ENCODE measurements at places on chromosomes 5 and 9. TPM values are rescaled to one million over a fixed set of nuclear protein-coding genes. Genes with fewer than 3 reads are reported as not detected.

ODF2 gene
- total RNA-seq = 25.2 TPM

PCDHGB2 gene
- 0.08 TPM for total RNA-seq

PCDHGC4 gene
- not detected for total RNA-seq

OR1J1 gene
- not detected for total RNA-seq

CER1 gene
- total RNA-seq = not detected

MZB1 gene
- not detected for total RNA-seq

PCDHA6 gene
- 0.07 TPM for total RNA-seq

NIPSNAP3A gene
- 14.7 TPM for total RNA-seq

TAF11L10 gene
- total RNA-seq = not detected

FCN2 gene
- not detected for total RNA-seq

STK32A gene
- 0.13 TPM for total RNA-seq

CDC14B gene
- 12.9 TPM for total RNA-seq

STKLD1 gene
- total RNA-seq = 0.64 TPM

TXNDC8 gene
- total RNA-seq = not detected

SPINK7 gene
- not detected for total RNA-seq

SLC38A9 gene
- total RNA-seq = 23.2 TPM

TPPP gene
- total RNA-seq = 6.6 TPM

Measured in A549 treated with AZD2906 at 1 μM for 4 hours (cell line).